A172 (cell line): ENCODE measurements at places on chromosomes 13 and 19.
A peak's percentile ranks its signal among the peaks of the same experiment; 100 is the strongest.

DNA sequence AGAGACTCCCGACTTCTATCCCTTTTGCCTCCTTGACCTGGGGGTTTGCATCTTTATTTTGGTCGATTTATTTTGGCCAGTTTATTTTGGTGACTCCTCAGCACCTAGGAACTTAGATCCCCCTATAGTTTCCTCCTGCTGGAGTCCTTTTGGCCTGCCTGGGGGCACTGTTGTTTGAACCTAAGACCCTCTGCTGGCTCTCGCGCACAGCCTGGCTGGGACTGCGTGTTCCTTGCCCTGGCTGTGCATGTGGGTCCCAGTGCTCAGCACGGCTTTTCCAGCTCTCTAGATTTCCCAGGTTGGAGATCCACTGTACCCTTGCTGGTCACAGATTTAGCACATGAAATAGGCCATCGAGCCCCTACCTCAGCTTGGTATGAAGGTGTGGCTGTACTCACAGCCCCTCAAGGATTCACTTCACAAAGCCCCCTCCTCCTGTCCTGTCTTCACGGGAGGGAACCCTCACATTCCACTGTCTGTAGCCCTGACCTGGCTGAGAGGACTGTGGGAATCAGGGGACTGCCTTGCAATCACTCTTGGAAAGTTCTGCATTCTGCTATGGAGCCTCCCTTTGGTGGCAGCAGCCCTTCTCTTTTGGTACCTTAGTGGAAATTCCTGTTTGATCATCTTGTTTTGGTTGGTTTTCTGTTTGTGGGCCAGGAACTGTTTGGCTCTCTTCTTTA lies 8.3 kb downstream of the UBAC2 start:
- no peak for DNase-seq

- peak; percentile 21 for DNase-seq
Observed at GRCh38 chr13:30466358-30466714, 600 bp upstream of the HMGB1 start.

GRCh38 chr13:77002590-77003190 lies 10.8 kb downstream of the CLN5 start:
- DNase-seq = peak; percentile 11

GRCh38 chr19:39906283-39906682 lies 28.2 kb downstream of the FCGBP start:
- no peak for DNase-seq

GRCh38 chr13:19845758-19846157 lies 17.7 kb downstream of the ZMYM5 start:
- peak; percentile 94 for DNase-seq

DNA sequence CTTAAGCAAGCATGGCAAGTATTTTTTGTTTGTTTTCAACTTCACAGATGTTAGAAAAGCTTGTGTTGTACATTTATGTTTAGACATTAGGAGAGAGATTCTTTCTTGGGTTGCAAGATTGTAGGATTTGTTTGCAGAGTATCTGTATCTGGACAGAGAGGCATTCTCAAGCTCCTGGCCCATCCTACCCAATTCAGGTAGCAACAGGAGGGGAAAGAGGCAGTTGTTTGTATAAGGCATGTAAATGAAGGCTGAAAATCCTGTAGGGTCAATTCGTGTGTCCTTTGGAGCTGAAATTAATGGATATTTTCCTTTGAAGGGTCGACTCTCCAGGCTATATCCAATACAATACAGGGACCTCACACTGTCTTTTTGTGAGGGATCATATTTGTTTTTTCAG lies 147.3 kb downstream of the KCNRG start:
- DNase-seq = no peak

- no peak for DNase-seq
Observed at GRCh38 chr13:20608438-20609020, 41.6 kb downstream of the IFT88 start.

DNA sequence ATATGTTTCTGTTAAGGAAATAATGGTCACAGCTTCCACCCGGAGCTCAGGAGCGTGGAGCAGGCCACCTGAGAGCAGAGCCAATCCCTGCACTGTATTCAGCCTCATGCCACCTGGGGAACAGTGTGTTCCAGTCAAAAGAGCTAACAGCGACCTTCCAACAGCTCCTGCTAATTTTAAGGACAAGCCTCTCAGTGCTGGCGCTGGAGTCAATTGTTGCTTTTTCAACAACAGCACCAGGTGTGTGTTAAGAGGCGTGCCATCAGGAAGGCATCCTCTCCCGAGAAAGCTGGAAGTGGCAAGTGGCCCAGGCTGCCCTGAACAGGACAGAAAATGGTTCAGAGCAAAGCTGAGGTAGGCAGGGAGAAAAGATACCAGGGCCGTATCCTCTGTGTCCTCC lies 102.0 kb downstream of the CACNA1A start:
- no peak for DNase-seq

DNA sequence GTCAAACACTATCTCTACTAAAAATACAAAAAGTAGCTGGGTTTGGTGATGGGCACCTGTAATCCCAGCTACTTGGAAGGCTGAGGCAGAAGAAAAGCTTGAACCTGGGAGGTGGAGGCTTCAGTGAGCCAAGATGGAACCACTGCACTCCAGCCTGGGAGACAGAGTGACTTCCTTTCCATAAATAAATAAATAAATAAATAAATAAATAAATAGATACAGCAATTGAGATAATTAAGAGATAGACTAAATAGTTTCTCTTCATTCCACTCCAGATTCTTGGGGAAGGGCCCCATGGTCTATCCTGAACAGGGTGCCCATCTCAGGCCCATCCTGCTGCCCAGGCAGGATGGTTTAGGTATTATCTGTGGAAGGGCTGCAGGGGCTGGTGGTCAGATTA lies 24.0 kb upstream of the FARP1 start:
- DNase-seq = no peak

GRCh38 chr13:41470196-41470595 lies 12.8 kb downstream of the RGCC start:
- DNase-seq = no peak

DNA sequence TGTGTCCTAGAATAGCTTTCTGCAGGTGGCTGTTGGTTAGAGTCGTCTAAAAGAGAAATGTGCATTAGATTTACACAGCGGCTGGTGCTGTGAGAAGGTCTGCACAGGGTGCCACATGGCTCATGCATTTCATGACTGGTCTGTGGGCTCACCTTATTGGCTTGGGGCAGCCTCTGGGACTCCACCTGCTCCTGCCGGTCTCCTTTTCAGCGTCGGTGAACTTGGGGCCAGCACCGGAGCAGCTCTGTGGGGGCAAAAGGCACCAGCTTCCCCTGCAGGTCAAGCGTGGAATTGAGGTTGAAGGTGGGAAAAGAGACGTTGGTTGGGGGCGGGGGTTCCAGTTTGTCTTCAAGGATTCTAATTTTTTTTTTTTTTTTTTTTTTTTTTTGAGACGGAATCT lies 3.1 kb upstream of the PNMA8C start:
- DNase-seq = no peak

GRCh38 chr13:58620176-58620575 lies 988.6 kb downstream of the PCDH17 start:
- DNase-seq = no peak

- no peak for DNase-seq
Observed at GRCh38 chr13:40981361-40981760, 37.8 kb downstream of the ELF1 start.

DNA sequence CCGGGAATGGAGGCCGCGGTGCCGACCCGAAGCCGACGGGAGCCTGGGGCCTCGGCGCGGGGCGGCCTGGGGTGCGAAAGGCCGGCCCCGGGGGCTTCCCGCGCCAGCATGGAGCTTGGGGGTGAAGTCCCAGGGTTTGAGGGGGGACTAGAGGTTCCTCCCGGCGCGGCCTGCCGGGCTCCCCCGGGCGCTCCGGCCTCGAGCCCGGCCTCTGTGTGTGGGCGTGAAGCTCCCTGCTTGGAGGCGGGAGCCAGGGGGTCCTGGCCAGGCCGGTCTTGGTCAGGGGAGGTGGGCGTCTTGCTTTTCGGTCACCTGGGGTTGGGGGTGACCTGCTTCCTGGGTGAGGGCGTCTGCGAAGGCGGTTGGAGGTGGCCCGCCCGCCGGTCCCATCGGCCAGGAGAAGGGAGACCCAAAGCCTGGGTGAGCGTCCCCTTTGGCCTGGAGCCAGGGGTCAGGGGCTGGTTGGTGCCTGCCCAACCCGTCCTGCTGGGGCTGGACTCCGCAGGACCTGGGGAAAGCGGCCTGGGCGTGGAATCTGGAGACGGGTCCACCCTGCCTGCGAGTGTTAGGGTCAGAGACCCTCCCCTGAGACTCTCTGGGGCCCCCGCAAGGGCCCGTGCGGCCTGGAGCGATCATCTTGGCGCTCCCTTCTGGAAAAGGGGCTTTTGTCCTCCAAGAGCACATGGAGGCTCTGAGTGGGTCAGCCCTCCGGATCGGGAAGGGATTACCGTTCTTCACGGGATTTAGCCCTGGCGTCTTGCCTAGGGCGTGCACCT lies 535 bp downstream of the BSG start:
- peak; percentile 61 for DNase-seq

DNA sequence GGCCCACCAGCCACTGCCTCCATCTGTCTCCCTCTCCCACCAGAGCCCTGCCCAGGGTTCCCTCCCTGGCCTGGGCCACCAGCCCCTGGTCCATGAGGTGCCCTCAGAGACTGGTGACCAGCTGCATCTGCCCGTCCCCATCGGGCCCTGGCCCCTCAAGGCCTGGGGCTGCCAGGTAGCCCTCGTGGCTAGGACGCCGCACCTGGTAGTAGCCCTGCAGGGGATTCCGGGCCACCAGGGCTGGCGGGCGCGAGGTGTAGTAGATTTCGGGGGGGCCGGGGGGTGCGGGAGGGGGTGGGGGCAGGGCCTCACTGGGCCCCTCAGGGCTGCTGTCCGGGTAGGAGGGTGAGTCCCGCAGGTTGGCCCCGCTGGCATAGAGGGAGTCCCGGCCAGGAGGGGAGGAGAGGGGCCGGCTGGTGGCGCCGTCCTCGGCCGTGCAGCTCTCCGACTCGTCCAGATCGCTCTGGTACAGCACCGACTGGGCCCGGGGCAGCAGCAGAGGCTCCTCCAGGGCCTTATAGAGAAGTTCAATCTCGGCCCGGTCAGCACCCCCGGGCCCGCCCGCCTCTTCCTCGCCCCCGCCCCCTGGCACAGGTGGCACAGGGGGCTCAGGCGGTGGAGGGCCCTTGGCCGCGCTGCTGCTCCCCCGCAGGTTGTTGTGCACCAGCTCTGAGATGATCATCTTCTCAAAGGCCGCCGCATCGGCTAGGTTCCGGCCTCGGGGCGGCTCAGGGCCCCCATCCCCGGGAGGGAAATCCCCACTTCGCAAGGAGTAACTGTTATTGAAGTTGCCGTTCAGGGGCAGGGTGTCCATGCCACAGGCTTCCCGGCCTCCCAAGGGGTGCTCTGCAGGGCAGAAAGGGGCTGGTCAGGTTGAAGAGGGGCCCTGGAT lies 14.6 kb upstream of the ASF1B start:
- DNase-seq = no peak

GRCh38 chr19:34808566-34808965 lies 35.6 kb upstream of the ZNF599 start:
- peak; percentile 47 for DNase-seq

- no peak for DNase-seq
Observed at GRCh38 chr13:112253631-112254030, 122.5 kb upstream of the SPACA7 start.

GRCh38 chr19:7808108-7808507 lies 21.9 kb upstream of the EVI5L start:
- DNase-seq = no peak

GRCh38 chr19:17681505-17682125 lies 6.5 kb downstream of the UNC13A start:
- peak; percentile 55 for DNase-seq

DNA sequence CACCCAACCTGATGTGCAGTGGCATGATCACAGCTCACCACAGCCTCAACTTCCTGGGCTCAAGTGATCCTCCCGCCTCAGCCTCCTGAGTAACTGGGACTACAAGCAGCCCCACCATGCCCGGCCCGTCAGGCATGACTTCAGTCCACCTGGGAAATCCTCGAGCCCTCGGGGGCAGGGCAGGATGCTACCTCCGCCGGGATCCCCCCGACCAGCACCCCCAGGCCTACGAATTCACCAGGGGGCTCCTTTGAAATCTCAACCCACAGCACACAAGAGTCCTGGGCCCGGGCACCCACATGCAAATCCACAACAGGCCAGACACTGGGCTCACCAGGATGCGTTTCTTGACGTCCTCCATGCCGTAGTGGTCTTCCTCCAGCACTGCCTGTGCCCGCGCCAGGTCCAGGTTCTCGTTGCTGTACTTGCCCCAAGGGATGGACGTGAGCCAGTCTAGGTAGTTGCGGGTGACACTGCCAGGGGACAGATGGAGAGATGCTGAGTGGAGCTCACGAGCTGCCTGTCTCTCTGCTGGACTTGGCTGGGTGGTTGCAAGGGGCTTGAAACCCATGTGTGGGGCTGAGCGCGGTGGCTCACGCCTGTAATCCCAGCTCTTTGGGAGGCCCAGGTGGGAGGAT lies 10.5 kb downstream of the RPL36 start:
- no peak for DNase-seq

GRCh38 chr13:90760639-90761038 lies 586.8 kb upstream of the MIR17HG start:
- DNase-seq = no peak

- DNase-seq = no peak
Observed at GRCh38 chr13:48403151-48403631, 9.7 kb downstream of the LPAR6 start.

DNA sequence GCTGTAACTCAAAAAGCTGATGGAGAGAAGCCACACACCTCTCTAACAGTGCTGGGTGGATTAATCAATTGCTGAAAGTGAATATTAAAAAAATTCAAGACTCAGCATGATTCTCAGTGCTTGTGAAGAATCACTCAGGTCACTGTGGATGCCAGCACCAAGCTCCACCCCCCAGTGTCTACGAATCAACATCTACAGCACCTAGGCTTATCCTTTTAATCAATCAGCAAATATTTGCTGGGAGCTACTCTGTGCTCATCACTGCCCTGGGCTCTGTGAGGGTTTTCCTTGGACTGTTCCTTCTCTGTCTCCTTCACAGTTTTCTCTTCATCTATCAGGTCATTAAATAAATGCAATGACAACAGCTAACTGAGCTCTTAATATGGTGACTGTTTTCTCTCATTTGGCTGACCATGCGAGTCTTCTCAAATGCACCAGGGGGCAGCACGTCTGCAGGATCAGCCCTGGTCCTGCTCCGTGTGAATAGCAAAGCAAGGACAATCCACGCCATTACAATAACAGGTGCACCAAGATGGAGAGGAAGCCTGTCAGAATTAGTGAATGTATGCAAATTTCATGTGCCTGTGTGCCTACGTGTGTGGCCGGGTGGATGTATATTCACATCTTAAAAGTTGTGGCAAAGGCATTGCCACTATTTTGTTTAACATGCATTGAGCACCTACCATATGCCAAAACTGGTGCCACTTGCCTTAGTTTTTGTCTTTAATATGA lies 14.6 kb upstream of the C13orf42 start:
- DNase-seq = peak; percentile 35

- DNase-seq = peak; percentile 16
Observed at GRCh38 chr13:31236211-31236786, 36.5 kb downstream of the B3GLCT start.
